GM23248 (cell line): ENCODE measurements at places on chromosomes 1 and 21. TPM values are rescaled to one million over a fixed set of nuclear protein-coding genes. Genes with fewer than 3 reads are reported as not detected.

- H3K4me1 ChIP-seq, result no peaks in the 10 kb centered on the region
- no peaks in the 10 kb centered on the region for H3K36me3 ChIP-seq
- H3K27me3 ChIP-seq, result peaks cover 44% of the 10 kb centered on the region
- H3K4me3 ChIP-seq, result no peak overlapping the region
Measured at GRCh38 chr1:201092738-201093137, 19.5 kb downstream of the CACNA1S start.

The LRRC3 gene
- 0.32 and 0.38 TPM in 2 replicates for total RNA-seq

GRCh38 chr21:36834192-36834591 is 132.3 kb downstream of the HLCS start:
- H3K4me1 ChIP-seq, result no peaks in the 10 kb centered on the region
- no peak for DNase-seq
- no peak overlapping the region for H3K4me3 ChIP-seq
- H3K27me3 ChIP-seq, result no peaks in the 10 kb centered on the region
- no peak overlapping the region for H3K27ac ChIP-seq

DNA sequence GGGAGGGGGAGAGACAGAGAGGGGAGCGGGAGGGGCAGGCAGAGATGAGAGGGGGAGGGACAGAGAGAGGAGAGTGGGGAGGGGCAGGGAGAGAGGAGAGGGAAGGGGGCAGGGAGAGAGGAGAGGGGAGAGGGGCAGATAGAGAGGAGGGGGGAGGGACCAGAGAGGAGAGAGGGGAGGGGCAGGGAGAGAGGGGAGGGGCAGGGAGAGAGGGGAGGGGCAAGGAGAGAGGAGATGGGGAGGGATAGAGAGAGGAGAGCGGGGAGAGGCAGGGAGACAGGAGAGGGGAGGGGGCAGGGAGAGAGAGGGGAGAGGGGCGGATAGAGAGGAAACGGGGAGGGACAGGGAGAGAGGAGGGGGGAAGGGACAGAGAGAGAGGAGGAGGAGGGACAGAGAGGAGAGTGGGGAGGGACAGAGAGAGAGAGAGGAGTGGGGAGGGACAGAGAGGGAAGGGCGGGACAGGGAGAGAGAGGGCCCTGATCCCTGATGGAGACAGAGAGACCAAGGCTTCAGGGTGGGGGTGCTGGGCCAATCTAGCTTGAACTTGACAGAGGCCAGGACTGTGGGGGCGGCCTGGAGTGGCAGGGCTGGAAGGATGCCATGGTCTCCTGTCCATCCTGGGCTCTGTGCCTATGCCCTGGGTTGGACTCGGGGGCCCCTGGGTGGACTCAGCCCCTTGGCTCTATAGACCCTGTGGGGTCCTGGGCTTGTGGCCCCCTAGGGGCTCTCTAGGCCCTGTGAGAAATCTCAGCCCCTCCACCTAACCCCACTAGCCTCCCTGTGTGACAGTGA is 43.6 kb downstream of the DMRTB1 start:
- no peaks in the 10 kb centered on the region for H3K4me1 ChIP-seq
- no peaks in the 10 kb centered on the region for H3K36me3 ChIP-seq
- no peak overlapping the region for H3K4me3 ChIP-seq
- DNase-seq, result no peak
- H3K27me3 ChIP-seq, result peaks cover 12% of the 10 kb centered on the region; the same call in 1 of the 2 replicates
- H3K27ac ChIP-seq, result no peak overlapping the region

GRCh38 chr1:180020017-180020416 is 65.4 kb downstream of the CEP350 start:
- H3K27ac ChIP-seq, result no peak overlapping the region
- H3K36me3 ChIP-seq, result peaks cover 64% of the 10 kb centered on the region
- no peak overlapping the region for H3K4me3 ChIP-seq
- DNase-seq, result no peak
- H3K4me1 ChIP-seq, result no peaks in the 10 kb centered on the region
- H3K27me3 ChIP-seq, result no peaks in the 10 kb centered on the region

DNA sequence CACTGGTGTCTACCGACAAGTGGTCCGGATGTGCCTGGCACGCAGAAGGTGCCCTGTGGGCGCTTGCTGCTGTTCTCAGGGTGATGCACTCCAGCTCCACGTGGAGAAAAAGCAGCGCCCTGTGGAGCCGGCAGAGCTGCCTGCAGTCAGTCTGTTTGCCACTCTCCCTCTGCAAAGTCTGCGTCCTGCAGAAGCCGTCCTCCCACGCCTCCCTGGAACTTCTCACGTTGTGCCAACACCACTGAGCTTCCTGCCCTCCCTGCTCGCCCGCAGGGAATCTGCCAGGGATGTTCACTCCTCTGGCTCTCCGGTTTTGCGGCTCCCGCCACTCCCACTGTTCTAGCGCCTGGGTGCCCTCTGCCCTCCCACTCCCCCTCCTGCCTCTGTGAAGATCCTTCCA is 19.8 kb upstream of the UBXN10 start:
- H3K36me3 ChIP-seq, result no peaks in the 10 kb centered on the region
- DNase-seq, result peak; percentile 56
- H3K27me3 ChIP-seq, result no peaks in the 10 kb centered on the region; the same call in 1 of the 2 replicates
- no peak overlapping the region for H3K4me3 ChIP-seq

DNA sequence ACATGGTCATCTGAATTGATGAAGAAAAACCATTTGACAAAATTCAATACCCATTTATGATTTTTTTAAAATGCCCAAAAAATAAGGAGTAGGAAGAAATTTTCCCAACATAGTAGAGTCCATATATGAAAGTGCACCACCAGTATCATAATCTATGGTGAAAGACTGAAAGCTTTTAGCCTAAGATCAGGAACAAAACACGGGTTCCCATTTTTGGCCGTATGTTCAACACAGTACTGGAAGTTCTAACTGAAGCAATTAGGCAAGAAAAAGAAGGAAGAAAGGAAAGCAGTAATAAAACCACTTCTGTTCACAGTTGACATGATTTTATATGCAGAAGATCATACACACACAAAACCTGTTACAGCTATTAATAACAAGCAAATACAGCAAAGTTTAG is 227.8 kb upstream of the RAB4A start:
- H3K4me1 ChIP-seq, result no peaks in the 10 kb centered on the region
- no peak overlapping the region for H3K27ac ChIP-seq
- no peaks in the 10 kb centered on the region for H3K36me3 ChIP-seq
- no peak overlapping the region for H3K4me3 ChIP-seq

The DSCAM gene
- not detected in 2 replicates for total RNA-seq

DNA sequence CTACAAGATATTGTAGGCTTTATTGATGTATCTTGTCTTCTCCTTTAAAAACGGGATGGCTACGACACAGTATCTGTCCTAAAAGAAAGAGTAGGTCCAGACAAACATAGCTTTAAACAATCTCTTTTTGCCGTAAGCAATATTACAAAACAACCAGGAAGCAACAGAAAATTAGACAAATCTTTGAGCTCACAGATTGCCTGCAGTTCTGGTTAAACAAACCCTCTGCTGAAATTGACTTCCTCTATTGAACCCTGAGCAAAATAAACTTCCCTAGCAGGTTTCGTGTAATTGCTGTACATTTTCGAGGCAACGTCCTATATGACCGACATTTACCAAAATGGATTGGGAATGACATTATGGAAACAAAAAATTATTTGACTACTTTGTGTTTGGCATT is 50.6 kb downstream of the CHML start:
- no peaks in the 10 kb centered on the region for H3K36me3 ChIP-seq
- no peak for DNase-seq
- no peak overlapping the region for H3K27ac ChIP-seq
- H3K27me3 ChIP-seq, result no peaks in the 10 kb centered on the region
- H3K4me3 ChIP-seq, result no peak overlapping the region

DNA sequence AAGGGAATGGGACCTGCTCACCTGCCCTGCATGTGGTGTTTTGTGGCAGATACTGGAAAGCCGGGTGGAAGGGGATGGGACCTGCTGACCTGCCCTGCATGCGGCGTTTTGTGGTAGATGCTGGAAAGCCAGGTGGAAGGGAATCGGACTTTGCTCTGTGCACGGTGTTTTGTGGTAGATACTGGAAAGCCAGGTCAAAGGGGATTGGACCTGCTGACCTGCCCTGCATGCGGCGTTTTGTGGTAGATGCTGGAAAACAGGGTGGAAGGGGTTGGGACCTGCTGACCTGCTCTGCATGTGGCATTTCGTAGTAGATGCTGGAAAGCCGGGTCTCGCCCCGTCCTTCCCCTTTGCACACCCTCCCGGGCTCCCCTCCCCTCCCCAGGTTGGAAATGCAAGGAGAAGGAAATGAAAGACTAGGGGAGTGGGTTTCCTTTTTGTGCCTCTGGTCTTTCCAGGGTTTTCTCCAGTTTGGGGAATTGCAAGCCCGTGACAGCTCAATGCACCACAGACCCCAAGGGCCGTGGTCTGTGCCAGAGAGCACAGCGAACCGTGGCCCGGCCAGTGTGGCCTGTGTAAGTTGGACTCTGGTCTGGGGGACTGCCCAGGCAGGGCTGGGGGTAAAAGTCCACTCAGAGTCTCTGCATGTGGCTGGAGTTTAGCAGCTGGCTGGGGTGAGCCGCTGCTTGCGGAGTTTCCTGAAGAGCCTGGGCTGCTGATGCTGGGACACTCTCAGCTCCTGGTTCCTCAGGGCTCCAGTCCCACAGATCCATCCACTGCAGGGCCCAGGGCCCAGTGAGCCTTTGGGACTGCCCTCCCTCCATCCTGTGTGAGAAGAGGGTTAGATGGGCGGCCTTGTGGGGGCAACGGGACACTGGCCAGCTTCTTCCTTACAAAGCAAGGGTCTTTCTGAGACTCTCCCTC is 105.5 kb downstream of the CRYAA start:
- H3K27me3 ChIP-seq, result peaks cover 52% of the 10 kb centered on the region
- DNase-seq, result no peak
- 0 out of 2 replicates have a peak, but pooled peaks cover 5% of the 10 kb centered on the region for H3K4me1 ChIP-seq
- H3K4me3 ChIP-seq, result no peak overlapping the region
- no peak overlapping the region for H3K27ac ChIP-seq

GRCh38 chr1:65362545-65362944 is 53.2 kb downstream of the DNAJC6 start:
- DNase-seq, result no peak
- H3K27me3 ChIP-seq, result no peaks in the 10 kb centered on the region
- no peaks in the 10 kb centered on the region for H3K4me1 ChIP-seq
- H3K36me3 ChIP-seq, result no peaks in the 10 kb centered on the region

The MYOM3 gene
- 1.0 and 1.4 TPM in 2 replicates for total RNA-seq
